ENCODE measurements at places on chromosomes 3 and 15.

- DNase-seq: no peak
Observed at GRCh38 chr15:100770661-100771584, 108.7 kb upstream of the ALDH1A3 start.

- no peak for DNase-seq
Observed at GRCh38 chr3:132660811-132661070, 612 bp downstream of the UBA5 start.

DNA sequence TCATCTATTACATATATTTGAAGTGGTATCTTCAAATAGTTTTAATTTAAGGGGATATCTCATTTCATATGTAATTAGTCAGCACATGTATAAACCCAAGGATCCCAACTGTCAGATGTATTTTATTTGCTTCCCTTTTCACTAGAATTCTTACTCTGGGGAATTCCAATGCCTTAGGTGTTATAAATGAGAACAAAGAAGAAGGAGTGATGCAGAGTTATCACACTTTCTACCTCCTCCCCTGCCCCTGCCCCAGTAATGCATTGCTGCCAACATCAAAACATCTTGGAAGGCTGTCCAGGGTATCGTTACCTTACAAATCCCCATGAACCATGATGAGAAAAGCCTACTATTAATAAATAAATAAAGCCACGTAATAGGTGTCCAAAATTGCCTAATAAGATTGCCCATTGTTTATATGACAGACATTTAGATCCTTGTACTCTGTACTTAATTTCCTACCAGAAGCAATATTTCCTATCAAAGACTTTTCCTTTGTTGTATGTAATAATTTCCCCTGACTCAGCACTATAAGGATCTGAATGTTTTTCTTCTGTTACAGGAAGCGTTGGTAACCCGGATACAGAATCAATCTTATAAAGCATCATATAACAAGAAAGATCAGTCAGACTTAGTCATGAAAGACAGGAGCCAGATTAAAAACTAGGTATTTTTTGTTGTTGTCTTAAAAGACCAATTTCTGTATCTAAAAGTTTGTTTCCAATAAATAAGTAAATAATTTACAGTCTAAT lies 38.8 kb downstream of the CBLB start:
- DNase-seq: no peak

GRCh38 chr3:39232859-39233258 lies 40.5 kb upstream of the XIRP1 start:
- DNase-seq: no peak

DNA sequence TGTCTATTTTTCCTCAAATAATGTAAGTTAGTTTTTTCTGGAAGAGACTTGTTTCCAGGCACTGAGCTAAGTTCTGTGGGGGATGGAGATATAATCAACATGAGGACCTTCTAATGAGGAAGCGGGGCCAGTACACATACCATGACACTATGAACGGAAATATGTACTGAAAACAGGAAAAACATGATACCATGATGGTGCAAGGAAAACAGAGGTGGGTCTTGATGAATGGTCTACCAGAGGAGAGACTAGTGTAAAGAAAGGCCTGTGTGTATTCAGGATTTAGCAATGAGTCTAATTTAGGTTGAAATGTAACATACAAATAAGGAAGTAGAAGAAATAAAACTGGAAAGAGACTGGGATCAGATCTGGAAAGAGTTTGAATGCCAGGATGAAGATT lies 38.9 kb upstream of the TPRG1 start:
- no peak for DNase-seq

GRCh38 chr3:100072326-100073048 lies 41.8 kb downstream of the FILIP1L start:
- DNase-seq: no peak

- DNase-seq: no peak
Observed at GRCh38 chr3:150319900-150320299, 88.2 kb upstream of the TSC22D2 start.
